Kidney (tissue), 22 donors: ENCODE measurements at places on chromosomes 12 and 14.
A peak's percentile ranks its signal among the peaks of the same experiment; 100 is the strongest.

- DNase-seq: no peak
Measured at GRCh38 chr14:34135492-34135891, 184.6 kb upstream of the EGLN3 start.

DNA sequence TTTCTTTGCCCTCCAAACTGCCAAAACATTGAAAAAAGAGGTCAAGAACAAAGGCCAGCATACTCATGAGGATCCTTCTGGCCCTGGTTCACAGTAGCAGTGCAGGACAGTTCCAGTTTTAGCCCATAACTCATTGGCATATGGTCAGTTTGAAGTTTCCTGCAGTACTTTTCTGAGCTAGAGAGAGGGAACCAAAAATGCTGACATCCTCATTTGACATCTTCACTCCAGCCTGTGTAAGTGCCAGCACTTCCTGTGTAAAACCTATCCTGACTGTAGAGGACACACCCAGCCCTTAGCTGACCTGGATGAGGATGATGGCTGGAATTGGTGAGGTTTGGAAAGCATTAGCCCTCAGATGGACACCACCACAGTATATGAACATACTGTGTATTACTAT lies 84.1 kb downstream of the FGD4 start:
- DNase-seq: no peak

DNA sequence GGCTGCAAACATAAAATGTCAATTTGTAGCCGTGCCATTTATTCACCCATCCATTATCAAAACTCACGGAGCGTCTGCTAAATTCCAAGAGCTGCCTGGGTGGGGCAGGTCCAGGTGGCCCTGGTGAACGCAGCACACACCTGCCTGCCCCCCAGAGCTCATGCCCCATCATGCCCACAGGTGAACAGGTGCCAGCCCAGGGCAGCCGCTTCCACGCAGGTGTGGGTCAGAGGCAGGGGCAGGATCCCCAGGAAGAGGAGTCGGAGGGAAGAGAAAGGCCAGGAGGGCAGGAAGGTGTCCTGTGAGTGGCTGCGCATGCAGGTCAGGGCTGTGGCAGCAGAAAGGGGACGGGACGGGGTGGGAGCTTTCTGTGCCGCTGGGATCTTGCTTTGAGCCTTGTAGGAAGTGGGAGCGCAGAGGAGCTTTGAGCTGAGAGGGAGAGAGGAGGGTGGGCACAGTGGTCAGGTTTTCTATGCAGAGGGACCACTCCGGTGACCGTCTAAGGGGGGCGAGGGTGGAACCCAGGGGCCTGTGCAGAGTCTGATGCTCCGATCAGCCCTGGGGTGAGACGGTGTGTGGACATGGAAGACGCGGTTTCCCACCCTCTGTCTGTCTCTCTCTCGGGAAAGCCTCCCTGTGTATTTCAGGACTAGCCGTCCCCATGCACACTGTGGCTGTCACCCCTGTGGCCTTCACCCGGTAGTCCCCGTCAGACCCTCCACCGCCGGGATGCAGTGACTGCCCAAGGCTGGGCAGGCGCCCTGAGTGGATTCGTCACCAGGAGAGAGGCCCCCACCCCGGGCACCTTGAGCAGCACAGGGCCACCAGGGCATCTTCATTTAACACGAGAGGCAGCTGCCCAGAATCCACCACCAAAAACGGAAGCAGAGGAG lies 26.7 kb downstream of the GALNT9 start:
- no peak for DNase-seq

DNA sequence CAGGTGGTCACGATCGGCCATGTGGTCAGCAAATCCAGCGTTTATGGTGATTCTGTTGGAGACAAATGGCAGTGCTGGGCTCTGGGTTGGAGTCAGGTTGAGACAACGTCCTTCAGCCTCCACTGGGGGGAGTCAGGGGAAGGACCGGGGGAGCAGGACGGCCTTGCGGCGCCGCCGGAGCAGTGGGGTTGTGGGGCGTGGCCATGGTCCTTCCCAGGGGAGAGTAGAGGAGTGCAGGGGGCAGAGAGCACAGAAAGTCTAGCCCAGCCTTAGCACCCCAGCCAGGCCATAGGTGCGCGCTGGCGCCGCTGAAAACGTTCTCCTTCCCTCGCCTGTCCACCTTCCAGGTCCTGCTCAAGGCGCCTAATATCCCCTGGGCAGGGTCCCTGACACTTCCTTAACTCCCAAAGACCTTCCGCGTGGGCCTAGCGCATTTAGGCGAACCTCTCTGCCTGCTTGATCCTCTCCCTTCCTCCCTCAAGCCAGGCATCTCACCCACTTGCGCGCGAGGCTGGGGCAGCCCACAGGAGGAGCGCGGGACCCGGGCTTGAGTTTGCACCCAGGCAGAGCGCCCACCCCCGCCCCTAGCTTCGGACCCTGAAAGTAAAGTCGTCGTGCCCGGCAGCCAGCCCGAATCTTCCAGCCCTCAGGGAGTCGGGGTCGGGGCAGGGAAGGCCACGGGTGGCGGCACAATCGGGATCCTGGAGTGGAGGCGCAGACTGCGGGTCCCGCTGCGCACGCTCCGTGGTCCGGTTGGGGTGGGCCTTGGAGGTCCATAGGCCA lies 3.1 kb upstream of the KIF26A start:
- peak; percentile 38 for DNase-seq

DNA sequence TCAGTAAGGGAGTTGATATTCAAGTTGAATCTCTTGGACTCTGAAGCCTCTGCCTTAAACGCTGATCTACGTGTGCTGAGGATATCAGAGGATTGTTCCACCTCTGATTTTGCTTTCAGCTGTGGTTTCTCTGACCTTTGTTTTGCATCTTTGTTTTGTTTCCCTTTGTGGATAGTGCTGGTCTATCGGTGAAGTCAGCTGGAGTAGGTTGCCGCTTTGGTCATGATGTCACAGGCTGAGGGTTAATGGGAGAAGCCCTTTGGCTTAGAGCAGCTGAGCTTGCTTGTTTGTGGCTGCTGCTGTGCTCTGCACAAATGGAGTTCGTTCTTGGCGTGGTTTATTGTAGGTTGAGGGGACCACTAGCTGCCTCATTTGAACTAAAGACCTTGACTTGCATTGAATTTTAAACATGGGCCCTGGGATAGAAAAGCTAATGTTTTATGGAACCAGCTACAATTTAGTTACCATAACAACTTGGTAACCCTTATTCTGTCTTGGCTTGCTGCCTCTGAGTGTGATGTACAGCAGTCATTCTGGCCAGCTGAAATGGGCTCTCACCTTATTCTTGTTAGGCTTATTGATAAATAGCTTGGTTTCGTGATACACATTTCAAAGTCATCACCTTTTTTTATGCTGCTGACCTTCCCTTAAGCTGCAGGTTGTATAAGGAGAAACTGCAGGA lies 284.5 kb upstream of the E2F7 start:
- DNase-seq: no peak

DNA sequence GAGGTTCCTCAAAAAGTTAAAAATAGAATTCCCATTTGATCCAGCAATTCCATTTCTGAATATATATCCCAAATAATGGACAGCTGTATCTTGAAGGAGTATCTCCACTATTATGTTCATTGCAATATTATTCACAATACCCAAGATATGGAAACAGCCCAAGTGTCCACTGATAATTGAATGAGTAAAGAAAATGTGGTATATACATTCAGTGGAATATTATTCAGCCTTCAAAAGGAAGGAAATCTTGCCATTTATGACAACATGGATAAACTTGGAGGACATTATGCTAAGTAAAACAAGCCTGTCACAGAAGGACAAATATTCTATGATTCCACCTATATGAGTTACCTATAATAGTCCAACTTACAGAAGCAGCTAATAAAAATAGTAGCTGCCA lies 979.0 kb downstream of the SLC6A15 start:
- DNase-seq: no peak

GRCh38 chr14:63726499-63726898 lies 1.4 kb downstream of the SGPP1 start:
- no peak for DNase-seq
